T-helper 1 cell treated with Interleukin-12 subunit alpha and Interleukin-12 subunit beta and Interleukin-4 antibody, amounts not matched to agents 30 ng/mL and 1 ng/mL, for 36 hours (primary cell): ENCODE measurements at places on chromosomes 7 and 10. TPM values are rescaled to one million over a fixed set of nuclear protein-coding genes. Genes with fewer than 3 reads are reported as not detected.

Gene SPDYE8
- total RNA-seq: not detected in 2 replicates

Gene HOXA9
- total RNA-seq: not detected in 2 replicates

Gene KCNIP2
- 2.8 and 3.4 TPM in 2 replicates for total RNA-seq

Gene OR2A7
- total RNA-seq: 3.5 and 3.9 TPM in 2 replicates

Gene NXPH1
- not detected in 2 replicates for total RNA-seq
